ENCODE measurements at places on chromosomes 5 and 9. TPM values are rescaled to one million over a fixed set of nuclear protein-coding genes. Genes with fewer than 3 reads are reported as not detected.

CCDC171 gene
- total RNA-seq, result 1.8 TPM

SOX30 gene
- total RNA-seq, result 0.11 TPM

ENTPD2 gene
- not detected for total RNA-seq

HNRNPAB gene
- 403 TPM for total RNA-seq

CDHR2 gene
- total RNA-seq, result 0.64 TPM

SLIT3 gene
- 8.1 TPM for total RNA-seq

FOXD4 gene
- total RNA-seq, result not detected

PCDHA6 gene
- not detected for total RNA-seq

DNA sequence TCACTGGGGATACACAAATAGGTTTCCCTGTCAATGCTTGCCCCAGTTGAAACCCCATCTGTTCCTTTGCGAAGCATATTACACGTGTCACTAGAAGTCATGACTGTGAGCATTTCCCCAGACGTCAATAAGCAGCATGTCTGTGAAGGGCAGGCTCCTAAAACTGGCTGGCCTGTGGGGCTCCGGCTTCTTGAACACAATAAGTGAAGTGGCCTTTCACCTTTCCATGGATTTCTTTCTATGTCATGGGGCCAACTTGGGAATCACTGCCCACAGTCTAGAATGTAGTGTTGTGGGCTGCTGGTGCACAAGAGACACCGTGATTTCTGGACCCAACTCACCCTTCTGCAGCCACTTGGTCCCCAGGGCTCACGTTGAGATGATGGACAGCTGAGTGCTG lies 60.4 kb upstream of the CTSL start:
- DNase-seq, result no peak

DNA sequence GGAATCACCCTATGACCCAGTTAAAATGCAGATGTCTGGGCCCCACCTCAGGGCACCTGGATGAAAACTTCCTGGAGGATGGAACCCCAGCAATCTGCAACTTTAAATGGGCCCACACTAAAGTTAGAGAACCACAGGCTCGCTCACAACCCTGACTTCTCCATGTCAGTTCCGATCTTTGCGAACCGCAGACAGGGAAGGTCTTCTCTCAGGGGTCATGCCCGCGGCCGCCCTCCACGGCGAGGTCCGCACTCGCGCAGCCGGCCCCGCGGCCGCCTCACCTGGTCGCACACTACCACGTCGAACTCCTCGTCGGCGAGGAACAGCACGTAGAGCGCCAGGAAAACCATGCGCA lies 499 bp downstream of the ALG2 start:
- no peak for DNase-seq

GRCh38 chr9:75803130-75803529 lies 87.3 kb upstream of the PCSK5 start:
- DNase-seq, result no peak

- no peak for DNase-seq
Measured at GRCh38 chr5:138870611-138871010, 4.5 kb downstream of the LRRTM2 start.

- peak; percentile 40 for DNase-seq
Measured at GRCh38 chr5:463952-464351, 21.0 kb downstream of the EXOC3 start.

Data from activated T-helper 2 cell treated with anti-CD3 and anti-CD28 coated beads, Interferon-gamma antibody, Interleukin-2, Interleukin-4, amounts not matched to agents 10 μg/mL and 5 μg/mL and 100 μg/mL, durations not matched to agents 14 hours and 24 hours and 36 hours (primary cell).